ENCODE measurements at places on chromosomes 4 and X. TPM values are rescaled to one million over a fixed set of nuclear protein-coding genes. Genes with fewer than 3 reads are reported as not detected.

The HAUS3 gene
- 9.1 TPM for total RNA-seq

The TMA16 gene
- total RNA-seq, result 30.6 TPM

The BMX gene
- under 0.01 TPM for total RNA-seq

The PALLD gene
- total RNA-seq, result 188 TPM

The CT45A1 gene
- total RNA-seq, result not detected

The RELL1 gene
- total RNA-seq, result 66.5 TPM

The LINC00632 gene
- total RNA-seq, result 5.2 TPM

The SEL1L3 gene
- total RNA-seq, result 6.0 TPM

The UGT2B10 gene
- not detected for total RNA-seq

The SERTM2 gene
- 1.3 TPM for total RNA-seq

The MID1IP1 gene
- total RNA-seq, result 52.7 TPM

The NAA11 gene
- total RNA-seq, result 0.97 TPM

The FGG gene
- total RNA-seq, result not detected

The PSMD10 gene
- 72.2 TPM for total RNA-seq

The TRIM60 gene
- 0.32 TPM for total RNA-seq

The WDR1 gene
- total RNA-seq, result 436 TPM

The MPP1 gene
- 11.7 TPM for total RNA-seq

The SPP1 gene
- 11.3 TPM for total RNA-seq

The PARM1 gene
- total RNA-seq, result 0.86 TPM

The ZCCHC18 gene
- total RNA-seq, result 0.64 TPM

The RPL34 gene
- 536 TPM for total RNA-seq

The CT83 gene
- not detected for total RNA-seq

The NOX1 gene
- total RNA-seq, result under 0.01 TPM

The TMPRSS11D gene
- total RNA-seq, result not detected

The NSDHL gene
- total RNA-seq, result 23.8 TPM

The FAM47A gene
- not detected for total RNA-seq

The HSFX2 gene
- total RNA-seq, result not detected

The GYPA gene
- total RNA-seq, result not detected

The ADGRG4 gene
- not detected for total RNA-seq

The CCSER1 gene
- total RNA-seq, result not detected

The SULT1B1 gene
- under 0.01 TPM for total RNA-seq

The GPAT3 gene
- 15.1 TPM for total RNA-seq

The ASB12 gene
- total RNA-seq, result not detected

The TMEM156 gene
- total RNA-seq, result under 0.01 TPM

The PRSS12 gene
- 19.3 TPM for total RNA-seq

The COL4A6 gene
- total RNA-seq, result 0.32 TPM

The FHDC1 gene
- total RNA-seq, result 1.7 TPM

The NDST3 gene
- 0.32 TPM for total RNA-seq

The ZXDB gene
- 10.4 TPM for total RNA-seq

The CPE gene
- total RNA-seq, result 3.5 TPM

The DUX4 gene
- not detected for total RNA-seq

The RNF212 gene
- total RNA-seq, result 3.0 TPM

The BMP3 gene
- not detected for total RNA-seq

The HSFX1 gene
- total RNA-seq, result 0.43 TPM
